ENCODE measurements at places on chromosomes 1 and 21. TPM values are rescaled to one million over a fixed set of nuclear protein-coding genes. Genes with fewer than 3 reads are reported as not detected.

DNA sequence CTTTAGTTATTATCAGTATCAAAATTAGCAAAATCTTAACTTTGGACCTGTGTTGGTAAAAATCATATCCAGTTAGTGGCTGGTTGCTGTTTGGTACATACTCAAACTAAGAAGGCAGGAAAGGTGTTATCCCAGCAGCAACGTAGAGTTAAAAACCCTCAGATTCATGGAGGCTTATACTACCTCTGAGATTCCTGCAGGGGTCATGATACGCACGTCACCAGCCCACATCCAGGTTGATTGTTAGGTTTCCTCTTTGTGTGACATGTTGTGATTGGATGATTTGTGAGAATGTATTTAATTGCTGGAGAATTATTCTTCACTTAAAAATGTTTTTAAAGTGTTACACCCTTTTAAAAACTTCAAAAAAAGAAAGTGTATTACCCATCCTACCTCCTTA is 423.3 kb upstream of the ADGRL2 start:
- DNase-seq, result no peak

- peak; percentile 59 for DNase-seq
Observed at GRCh38 chr1:23585321-23586022, 26.2 kb upstream of the ID3 start.

DNA sequence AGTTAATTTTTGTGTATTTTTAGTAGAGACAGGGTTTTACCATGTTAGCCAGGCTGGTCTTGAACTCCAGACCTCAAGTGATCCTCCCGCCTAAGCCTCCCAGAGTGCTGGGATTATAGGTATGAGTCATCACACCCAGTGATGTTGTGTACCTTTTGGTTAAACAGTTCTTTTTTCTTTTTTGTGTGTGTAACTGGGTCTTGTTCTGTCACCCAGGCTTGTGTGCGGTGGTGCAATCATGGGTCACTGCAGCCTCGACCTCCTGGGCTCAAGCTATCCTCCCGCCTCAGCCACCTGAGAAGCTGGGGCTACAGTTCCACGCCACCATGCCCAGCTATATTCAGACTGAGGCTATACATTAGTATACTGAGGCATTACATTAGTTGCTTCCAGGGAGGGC is 37.8 kb downstream of the GABPB2 start:
- no peak for DNase-seq

DNA sequence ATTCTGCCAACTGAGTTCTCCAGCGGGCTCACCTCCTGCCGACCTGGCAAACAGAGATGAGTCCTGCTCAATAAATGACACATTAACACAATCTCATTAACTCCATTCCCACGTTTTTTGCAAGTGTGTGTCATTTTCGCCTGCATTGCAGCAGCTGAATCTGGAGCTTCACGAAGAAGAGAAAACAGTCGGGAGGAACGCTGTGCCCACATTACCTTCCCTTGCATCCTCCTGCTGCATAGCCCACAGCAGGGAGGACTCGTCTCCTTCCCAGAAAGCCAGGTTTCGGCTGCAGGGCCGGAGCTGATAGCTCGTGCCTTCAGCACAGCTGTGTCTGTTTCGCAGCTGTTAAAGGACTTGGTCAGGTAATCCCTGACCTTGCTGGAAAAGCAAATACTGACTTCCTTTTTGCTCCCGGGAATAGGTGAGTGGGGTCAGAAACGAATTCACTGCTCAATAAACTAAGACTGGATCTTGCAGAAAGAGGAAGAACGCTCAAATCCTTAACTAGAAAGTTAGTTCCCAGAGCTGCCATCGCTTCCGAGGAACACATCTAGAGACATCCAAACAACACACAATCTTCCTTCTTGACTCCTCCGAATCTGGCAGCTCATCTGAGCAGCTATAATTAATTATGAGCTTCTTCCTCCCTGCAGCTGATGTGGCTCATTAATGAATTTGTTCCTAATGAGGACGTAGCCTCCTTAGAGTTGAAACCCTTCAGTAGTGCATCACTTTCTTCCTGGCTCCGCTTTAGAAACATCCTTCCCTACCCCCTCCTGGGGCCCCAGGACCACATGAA is 33.0 kb downstream of the KANK4 start:
- no peak for DNase-seq

- no peak for DNase-seq
Observed at GRCh38 chr1:204930155-204930523, 59.5 kb downstream of the NFASC start.

DNA sequence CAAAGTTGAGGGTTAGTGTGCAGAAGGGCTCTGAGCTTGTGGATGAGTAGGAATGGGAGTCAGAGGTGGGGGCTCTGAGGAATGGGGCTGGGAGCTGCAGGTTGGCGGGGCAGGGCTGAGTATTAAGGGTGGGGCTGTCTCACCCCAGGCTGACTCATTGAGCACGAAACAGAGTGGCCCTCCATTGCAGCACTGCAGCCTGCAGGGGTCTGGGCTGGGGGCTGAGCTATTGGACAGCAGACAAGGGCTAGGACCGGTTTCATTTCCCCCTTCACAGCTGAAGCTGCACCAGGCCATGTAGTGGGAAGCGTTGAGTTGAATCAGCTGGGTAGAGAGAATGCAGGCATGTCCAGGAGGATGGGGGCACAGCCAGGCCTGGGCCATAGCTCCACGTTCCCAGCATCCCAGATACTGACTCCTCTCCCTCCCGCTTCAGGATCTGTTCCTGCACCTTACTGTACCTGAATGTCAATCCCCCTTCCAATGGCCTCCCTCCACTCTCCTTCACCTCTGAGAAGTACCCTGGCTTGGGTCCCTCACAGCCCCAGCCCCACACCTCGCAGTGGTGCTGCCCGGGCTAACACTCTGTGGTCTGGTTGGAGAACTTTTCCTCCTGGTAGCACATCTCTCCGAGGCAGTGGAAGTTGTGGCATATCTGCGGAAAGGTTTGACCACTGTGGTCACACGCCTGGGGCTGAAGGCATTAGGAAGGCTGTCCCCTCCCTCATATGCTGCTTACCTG is 4.4 kb upstream of the INPP5B start:
- DNase-seq, result no peak

- DNase-seq, result no peak
Observed at GRCh38 chr1:195580988-195581387, 1027.3 kb downstream of the KCNT2 start.

The RHBDL2 gene
- total RNA-seq, result 0.11 TPM

The FCMR gene
- total RNA-seq, result 1.7 TPM

DNA sequence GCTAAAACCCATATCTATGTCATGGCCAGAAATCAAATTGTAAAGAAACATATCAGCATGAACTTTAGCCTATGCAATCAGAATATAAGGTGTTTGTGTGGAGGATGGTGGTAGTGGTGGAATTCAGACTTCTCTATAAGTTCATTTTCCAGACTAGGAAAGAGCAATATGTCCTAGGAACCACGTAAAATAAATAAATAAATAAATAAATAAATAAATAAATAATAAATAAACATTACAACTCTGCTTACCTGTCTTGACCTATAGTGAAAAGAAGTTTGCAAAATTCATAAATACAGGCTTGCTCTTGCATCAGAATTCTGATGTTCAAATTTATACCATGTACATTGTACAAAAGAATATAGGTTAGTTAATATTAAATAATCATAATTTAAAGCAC is 1382.6 kb upstream of the ADGRL2 start:
- no peak for DNase-seq

GRCh38 chr1:241356187-241356518 is 852 bp downstream of the RGS7 start:
- peak; percentile 54 for DNase-seq

GRCh38 chr1:28927266-28927647 is 12.9 kb downstream of the EPB41 start:
- DNase-seq, result no peak

The ATP1A2 gene
- 1.4 TPM for total RNA-seq

- no peak for DNase-seq
Observed at GRCh38 chr1:41521766-41522165, 37.3 kb upstream of the EDN2 start.

DNA sequence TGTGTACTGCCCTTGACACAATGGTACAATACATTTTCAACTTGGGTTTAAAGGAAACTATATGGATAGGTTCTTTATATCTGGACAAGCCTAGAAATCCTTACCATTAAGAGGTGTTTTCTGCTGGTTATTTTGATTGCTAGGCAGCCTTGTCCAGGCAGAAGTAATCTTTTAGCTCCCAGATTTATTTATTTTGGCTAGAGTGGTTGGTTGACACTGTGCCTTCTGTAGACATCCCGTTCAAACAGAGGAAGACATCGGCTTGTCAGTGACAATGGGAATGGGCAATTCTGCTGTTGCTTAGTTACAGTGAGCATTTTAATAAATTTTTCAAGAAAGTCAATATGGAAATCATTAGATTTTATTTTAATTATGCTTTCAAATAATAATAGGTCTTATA is 138.8 kb downstream of the VPS13D start:
- no peak for DNase-seq

- no peak for DNase-seq
Observed at GRCh38 chr21:23725576-23725975, 1881.7 kb downstream of the MRPL39 start.

DNA sequence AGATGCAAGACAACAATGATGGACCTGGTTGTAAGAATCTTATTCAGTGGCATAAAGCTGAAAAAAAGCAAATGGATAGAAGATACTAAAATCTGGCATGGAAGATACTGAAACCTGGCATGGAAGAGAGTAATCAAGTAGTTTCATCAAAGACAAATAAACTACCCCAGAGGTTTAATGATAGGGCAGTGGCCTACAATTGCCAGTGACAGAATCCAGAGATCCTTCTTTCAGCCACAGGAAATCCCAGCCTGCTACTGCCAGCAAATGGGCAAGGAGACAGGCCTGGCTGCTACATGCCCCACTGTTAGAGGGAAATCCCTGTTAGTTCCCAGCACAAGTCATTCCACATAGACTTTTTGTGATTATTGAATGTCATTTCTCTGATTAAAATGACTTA is 409.4 kb downstream of the VAV3 start:
- DNase-seq, result no peak

GRCh38 chr1:194829492-194829891 is 1643.1 kb upstream of the B3GALT2 start:
- DNase-seq, result no peak

DNA sequence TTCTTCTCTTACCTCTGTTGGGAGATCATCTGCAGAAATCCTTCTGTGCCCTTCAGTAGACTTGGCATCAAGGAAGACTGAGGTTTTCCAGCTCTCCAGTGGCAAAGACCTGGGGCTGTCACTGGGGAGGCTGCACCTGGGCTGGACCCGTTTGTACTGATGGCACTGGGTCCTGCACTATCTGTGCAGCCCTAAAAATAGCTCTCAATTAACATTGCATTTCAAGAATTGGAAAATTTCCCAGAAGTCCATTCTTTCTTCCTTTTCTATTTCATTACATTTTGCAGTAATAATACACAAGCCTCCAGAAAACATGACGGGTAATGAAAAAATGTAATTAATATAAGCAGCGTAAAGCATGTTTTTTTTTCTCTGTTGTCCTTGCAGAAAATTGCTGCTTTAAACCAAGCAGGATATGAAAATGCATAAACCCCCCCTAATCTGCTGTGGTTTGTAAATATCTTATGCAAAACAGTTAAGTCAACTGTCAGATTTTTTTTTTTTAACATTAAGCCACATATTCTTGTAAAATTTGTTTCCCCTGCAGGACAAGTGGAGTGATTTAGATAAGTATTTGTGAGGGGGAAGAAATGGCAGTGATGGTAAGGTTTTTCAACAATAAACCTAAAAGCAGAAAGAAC is 64.9 kb downstream of the LMO4 start:
- no peak for DNase-seq

- DNase-seq, result no peak
Observed at GRCh38 chr1:9482816-9483572, 56.3 kb upstream of the SLC25A33 start.

The CYP4A22 gene
- not detected for total RNA-seq

- no peak for DNase-seq
Observed at GRCh38 chr1:103218369-103218768, 110.0 kb upstream of the COL11A1 start.
